ENCODE measurements at places on chromosomes 11 and 22.

GRCh38 chr22:19176175-19176643 lies 2.3 kb downstream of the SLC25A1 start:
- DNase-seq, result no peak

GRCh38 chr11:44018829-44019228 lies 29.0 kb upstream of the ACCSL start:
- DNase-seq, result no peak

DNA sequence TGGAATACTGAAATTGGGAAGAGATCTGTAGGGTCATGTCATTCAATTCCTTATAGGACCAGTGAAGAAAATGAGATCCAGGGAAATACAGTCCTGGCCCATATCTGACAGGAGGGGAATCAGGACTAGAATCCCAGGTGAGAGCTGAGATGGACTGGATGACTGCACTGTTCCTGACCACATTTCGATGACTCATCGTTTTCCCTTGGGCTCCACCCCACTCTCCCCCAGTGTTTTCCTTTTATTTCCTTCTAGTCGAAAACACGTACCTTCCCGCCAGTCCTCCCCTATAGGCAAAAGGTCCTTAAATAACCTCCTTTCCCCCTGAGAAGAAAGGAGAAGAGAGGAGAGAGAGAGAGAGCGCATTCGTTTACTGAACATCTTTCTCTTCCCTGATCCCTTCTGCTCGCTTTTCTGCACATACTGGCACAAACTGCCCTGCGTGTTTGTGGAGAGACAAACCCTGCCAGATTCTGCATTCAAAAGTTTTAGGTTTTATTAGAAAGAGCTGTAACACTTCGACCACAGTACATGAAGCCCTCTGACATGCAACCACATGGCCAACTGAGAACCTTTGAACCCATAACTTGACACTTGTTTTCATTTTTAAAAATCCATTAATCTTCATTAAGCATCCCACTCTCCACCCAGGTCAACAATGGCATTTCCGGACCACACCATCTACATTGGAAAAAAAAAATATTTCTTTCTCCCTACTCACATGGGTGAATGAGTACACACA lies 565.7 kb downstream of the METTL15 start:
- DNase-seq, result no peak

DNA sequence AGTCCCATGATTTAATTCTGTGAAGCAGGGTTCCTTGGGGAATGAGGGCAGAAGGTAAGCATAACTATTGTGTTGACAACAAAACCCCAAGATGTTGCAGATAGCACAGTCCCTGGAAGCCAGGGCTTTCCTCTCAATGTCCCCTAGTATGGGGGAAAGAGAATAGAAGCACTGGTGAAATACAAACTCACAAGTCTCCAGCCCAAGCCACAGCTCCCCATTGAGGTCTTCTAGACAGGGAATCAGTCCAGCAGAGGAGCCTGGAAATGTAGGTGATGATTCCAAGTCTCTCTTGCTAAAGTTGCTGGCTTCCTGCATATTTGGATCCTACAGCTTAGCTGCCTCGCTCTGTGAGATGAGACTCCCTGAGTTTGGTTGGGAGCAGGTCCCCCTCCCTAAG lies 31.7 kb upstream of the DRD2 start:
- no peak for DNase-seq

DNA sequence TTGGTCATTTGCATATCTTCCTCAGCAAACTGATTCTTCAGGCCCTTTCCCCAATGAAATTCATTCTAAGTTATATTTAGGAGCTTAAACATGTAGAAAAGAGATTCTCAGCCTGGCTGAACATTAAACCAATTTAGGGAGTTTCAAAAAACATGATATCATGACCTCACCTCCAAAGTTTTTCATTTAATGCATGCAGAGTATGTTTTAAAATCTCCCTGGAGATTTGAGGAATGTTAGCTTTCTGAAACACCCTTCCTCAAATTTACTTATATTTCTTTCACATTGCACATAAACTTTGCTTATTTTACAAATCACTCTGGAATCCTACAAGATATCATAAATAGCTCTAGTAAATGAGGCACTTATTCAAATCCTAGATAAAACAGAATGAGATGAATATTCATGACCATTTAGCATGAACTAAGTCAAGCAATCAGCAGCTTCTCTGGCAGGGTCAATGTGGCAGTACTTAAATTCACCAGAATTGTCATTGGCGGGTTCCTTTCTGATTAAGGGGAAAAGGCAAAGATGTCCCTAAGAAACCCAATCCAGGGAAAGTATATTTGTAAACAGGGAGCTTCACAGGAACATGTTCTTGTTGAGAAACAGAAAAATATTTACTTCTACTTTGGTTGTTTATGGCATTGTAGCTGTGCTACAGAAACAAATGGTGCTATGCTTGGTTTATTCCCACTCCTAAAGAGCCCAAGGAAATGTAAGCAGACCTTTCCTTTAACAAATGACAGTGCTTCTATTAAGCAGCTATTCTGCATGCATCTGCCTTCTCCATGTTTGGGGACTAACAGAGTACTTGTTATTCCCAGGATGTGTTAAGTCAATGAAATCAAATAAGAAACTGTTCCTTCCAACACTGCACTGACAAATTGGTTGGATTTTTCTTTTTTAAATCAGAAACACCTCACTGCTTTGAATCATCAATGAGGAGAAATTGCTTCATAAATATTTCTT lies 162.3 kb downstream of the C11orf87 start:
- no peak for DNase-seq

GRCh38 chr22:27134315-27134701 lies 476.9 kb downstream of the MIAT start:
- peak; percentile 5 for DNase-seq

GRCh38 chr11:128859563-128860441 lies 7.3 kb downstream of the KCNJ1 start:
- peak; percentile 80 for DNase-seq

DNA sequence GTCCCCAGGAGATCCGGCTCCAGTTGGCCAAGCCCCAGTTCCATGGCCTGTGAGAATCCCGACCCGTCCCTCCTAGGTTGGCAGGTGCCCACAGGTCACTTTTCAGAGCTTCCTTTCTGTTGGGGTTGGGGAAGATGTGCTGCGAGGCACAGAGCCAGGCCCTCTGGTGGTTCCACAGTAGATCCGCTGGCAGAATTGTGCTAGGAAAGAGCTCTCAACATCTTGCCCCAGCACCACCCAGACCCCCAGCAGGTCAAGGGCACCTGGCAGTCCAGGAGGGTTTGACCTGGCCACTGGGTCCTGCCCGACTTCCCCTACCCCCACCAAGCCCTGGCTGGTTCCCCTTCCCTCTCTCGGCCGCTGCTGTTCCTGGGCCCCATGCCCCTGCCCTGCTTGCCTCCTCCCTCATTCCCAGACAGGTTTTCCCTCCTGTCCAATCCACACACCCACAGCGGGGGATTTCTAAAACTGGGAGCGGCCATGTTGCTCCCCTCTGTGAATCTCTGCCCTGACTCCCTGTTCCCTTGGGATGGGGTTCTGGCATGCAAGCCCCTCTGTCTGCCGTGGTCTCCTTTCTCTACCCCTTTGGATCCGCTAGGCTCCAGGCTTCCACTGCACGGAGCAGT lies 26.2 kb upstream of the GCAT start:
- no peak for DNase-seq

- no peak for DNase-seq
These were observed 558.7 kb downstream of the INSC start for GRCh38 chr11:15673408-15673831.

- no peak for DNase-seq
These were observed 7.4 kb upstream of the LUZP2 start for GRCh38 chr11:24489477-24489876.

DNA sequence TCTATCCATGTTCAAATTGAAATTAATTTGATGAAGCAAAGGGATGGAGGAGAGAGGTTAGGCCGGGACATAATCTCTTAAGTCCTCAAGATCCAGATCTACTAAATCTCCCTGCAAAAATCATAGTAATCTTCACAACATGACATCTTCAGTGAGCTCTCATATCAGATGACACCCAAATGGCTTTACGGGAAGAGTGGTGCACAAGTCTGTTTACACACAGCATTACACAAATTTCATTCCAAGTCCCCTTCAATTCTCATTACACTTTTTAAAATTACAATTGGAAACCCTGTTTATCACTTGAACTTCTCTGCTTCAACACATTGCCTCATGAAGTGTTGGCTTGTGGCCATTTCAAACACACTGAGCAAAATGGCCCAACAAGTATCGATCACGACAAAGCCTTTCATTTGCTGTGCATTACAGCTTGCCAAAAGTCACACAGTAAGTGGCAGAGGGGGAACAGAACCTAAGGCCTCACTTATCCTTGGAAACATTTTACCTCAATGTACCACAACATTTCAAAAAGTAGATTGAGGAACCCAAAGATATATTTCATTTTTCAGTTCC lies 17.9 kb upstream of the TPH1 start:
- no peak for DNase-seq

DNA sequence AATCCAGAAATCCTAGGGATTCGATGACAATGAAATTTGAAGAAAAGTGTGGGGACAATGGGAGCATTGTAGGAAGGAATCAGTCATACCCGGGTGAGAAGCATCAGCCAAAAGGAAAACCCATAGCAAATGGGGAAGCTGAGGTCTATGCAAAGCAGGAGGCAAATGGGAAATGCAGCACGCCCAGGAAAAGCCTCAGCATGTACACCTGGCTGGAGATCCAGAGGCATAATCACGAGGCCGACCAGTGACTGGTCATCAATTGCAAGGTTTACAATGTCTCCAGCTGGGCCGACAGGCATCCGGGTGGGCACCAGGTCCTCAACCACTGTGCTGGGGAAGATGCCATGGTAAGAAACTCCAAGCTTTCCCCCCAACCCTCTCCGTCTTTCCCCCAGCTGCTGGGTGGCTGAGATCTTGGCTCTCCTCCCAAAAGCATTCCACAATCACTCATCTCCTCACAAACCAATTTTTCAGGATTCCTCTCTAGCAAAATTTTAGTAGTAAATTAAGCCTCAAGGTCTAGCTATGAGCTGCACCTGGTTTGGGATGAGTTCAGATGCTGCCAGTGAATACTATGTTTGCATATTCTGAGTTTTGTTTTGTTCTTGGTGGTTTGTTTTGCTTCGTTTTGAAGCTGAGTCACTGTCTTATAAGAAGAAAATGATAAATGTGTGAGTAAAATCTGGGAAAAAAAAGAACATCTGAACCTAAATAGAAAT lies 98.0 kb upstream of the OR5AK2 start:
- no peak for DNase-seq

GRCh38 chr11:79458709-79459108 lies 17.9 kb upstream of the TENM4 start:
- no peak for DNase-seq

DNA sequence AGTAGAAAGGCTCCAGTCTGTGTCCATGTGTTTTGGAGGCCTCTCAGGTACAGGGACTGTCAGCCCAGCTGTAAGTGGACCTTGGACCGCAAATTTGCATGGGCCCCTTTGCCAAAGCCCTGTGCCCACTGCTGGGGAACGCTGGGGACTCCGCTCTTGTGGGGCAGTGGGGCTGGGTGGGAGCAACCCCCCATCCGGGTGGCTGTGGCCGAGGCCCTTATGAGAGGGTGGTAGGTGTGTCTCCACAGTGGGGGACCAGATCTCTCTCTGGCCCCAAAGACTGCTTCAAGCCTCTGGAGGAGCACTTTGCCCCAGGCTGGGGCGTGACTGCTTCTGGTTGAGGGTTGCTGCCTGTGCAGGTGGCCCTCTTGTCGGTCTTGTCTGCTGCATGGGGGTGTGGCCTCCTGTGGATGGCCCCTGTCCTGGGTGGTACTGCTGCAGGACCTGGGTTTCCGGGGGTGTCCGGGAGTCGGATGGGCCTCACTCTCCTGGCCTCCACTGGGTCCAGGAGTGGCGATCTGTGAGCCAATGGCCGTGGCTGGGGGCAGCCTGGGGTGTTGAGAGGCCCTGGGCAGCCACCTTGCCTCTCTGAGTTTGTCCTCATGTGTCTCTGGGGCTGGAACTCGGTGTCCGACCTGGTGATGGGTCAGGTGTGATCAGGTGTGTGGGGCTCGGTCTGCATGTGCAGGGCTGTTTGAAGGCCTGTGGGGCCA lies 15.9 kb downstream of the KCNQ1 start:
- DNase-seq, result no peak

GRCh38 chr22:25482868-25483639 lies 81.4 kb upstream of the GRK3 start:
- no peak for DNase-seq

DNA sequence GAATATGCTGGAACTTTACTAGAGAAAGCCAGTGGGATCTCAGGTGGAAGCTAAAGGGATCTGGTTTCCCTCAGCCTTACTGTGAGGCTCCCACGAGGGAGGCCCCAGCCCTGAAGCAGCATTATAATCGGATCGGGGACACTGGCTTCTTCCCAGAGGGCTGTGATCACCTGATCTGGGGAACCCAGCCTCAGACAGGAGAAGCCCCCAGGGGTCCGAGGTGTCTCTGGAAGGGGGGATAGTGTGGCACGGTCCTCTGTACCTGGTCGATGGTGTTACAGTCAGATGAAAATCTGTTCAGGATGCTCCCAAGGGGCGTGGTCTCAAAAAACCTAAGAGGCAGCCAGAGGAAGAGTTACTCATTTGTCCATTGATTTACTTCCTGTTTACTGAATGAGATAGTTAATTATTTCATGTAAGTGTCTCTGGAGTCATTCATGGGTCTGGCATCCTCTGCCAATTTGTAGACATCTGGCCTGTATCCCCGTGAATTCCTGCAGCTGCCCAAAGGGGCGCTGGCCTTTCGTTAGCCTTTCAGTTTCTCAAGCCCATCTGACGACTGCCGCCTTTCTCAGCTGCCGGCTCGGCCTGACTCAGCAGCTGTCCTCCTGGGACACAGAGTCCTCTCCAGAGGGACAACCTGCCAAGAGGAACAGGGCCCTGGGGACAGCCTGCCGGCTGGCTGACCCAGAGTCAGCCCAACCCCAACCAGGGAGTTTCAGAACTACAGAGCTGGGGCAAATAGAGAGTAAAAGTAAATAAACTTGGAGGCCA lies 17.0 kb upstream of the KCNJ11 start:
- DNase-seq, result no peak

- DNase-seq, result no peak
These were observed 14.3 kb upstream of the POU2AF3 start for GRCh38 chr11:111283945-111284481.

- DNase-seq, result no peak
These were observed 1039.3 kb downstream of the NTM start for GRCh38 chr11:132409573-132410355.

GRCh38 chr11:20980736-20981135 lies 311.4 kb downstream of the NELL1 start:
- DNase-seq, result no peak

GRCh38 chr22:40406063-40406890 lies 35.9 kb downstream of the SGSM3 start:
- no peak for DNase-seq

DNA sequence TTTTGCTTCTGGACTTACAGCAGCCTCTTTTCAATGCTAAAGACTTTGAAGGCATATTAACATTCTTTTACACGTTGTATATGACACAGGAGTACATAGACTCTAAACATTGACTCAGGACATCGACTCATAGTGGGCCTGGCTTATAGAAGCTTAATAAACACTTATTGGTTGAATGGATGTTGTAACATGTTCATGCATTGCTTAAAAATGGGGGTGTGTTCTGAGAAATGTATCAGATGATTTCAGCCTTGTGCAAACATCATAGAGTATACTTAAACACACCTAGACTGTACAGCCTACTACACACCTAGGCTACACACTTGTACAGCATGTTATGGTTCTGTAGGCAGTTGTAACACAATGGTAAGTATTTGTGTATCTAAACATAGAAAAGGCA lies 17.9 kb downstream of the TTC17 start:
- DNase-seq, result no peak

Data from activated naive CD8-positive, alpha-beta T cell treated with anti-CD3 and anti-CD28 coated beads for 36 hours (primary cell).